ENCODE measurements at places on chromosomes 12 and 14. TPM values are rescaled to one million over a fixed set of nuclear protein-coding genes. Genes with fewer than 3 reads are reported as not detected.

DNA sequence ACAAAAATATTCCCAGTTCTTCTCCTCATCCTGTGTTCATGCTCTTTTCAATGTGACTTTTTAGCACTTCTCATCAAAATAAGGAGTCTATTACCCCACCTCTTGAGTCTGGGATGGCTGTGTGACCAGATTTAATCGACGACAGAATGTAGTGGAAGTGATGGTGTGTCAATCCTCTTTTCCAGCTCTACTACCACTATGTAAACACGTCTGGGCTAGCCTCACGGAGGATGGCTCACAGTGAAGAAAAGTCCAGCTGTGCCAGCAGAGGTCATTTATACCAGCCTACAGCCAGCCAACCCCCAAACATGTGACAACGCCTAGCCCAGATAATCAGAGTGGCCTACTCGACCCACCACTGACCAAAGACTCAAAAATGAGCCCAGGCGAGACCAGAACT, 37.3 kb upstream of the FGF6 start:
- DNase-seq, result no peak

DNA sequence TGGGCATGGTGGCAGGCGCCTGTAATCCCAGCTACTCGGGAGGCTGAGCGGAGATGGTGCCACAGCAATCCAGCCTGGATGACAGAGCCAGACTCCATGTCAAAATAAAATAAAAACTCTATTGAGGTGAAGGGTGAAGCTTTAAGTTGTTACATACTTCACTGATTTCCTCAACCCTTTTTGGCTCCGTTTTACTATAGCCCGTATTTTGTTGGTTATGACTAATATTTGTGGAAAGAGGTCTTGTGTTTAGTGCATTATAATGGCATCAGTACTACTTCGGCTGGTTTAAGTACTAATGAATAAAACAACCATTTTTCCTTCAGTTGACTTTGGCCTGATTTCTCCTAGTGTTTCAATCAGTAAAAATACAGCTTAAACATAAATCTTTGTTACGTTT, 27.0 kb upstream of the SLC2A14 start:
- DNase-seq, result no peak

GRCh38 chr14:88168498-88169165, 154.4 kb downstream of the KCNK10 start:
- DNase-seq, result no peak

- DNase-seq, result no peak
These were observed 16.3 kb upstream of the FLVCR2 start for GRCh38 chr14:75562089-75562488.

DNA sequence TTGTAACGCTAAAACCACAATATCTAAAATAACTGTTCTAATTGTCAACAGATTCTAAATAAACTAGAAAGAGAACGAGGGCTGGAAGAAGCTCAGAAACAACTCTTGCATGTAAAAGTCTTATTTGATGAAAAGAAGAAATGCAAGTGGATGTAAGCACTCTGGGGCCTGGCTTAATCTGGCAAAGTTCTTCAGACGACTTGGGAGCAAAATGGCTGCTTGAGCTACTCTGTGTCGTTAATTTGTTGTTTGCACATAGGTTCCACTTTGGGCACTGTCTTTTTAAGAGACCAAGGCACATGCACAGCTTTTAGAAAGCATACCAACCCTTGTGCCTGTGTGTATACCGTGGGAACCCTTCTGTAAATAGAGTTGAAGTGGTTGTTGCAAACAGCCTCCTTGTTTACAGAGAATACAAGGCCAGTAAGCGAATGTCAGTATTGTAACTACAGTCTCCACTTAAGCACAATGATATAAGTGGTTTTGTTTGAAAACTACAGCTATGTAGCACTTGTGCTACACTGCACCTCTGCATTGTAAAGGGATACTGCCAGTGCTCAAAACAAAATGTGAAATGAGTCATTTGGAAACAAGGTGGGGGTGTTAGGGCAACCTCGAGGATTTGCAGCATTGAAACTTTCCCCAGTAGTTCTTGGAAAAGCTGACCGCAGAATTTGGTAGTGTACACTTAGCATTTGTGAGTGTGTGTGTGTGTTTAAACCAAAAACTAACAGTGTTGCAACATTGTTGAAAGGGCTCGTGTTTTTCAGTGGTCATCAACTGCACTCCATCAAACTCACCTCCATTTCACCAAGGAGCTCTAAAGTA, 154.3 kb downstream of the CEP83 start:
- no peak for DNase-seq

BCL11B gene
- total RNA-seq, result 2.6 TPM

DNA sequence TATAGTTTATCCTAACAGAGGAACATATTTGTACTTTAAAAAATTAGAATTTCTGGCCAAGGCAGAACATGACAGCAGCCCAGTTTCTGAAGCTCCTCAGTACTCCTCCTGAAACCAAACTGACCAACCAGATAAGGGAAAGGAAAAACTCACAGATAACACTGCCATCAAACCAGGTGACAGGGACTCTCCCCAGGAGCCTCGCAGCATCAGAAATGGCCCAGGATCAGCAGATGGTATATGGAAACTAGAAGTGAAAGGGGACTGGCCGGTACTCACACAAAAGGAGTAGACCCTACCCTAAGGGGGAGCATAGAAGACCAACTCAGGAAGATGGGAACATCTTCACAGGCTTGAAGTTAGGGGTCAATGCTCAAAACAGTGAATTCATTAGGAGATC, 22.0 kb downstream of the GALC start:
- DNase-seq, result no peak

- no peak for DNase-seq
These were observed 16.4 kb downstream of the ZNF410 start for GRCh38 chr14:73903028-73903427.

GDF3 gene
- not detected for total RNA-seq

RNU6-7 gene
- not detected for total RNA-seq

DNA sequence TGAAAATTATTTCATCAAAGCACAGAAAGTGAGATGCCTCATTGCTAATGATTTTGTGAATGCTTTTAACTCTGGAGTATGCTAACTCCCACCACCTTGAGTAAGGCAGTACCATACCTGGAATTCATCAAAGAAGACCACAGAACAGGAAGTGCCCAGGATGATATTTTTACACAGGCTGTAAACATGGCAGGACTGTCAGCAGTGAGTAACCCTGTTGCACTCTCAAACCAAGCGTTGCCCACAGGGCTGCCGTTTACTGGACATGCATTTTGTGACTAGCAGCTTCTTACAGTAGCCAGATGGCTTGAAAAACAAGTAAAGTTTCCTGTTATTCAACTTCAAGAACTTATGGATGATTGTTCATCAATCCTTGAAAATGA, 42.4 kb downstream of the RALGAPA1 start:
- DNase-seq, result no peak

CFAP54 gene
- total RNA-seq, result 7.3 TPM

RNASE7 gene
- total RNA-seq, result 3.1 TPM

- DNase-seq, result no peak
These were observed 77.7 kb downstream of the ARF6 start for GRCh38 chr14:49970474-49971147.

DNA sequence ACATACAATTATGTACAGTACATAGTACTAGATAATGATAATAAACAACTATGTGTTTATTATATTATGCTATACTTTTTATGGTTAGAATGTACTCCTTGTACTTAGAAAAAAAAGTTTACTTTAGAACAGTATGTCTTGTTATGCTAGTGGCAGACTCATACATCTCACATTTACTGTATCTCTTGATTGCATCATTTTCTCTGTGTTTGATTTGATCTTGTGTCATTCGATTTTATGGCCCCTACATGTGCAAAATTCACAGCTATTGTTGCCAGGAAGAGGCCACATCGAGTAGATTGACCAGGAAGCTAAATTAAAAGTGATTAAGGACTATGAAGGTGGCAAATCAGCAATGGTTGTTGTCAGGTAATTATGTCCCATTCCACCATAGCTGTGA, 153.0 kb downstream of the PCNX1 start:
- no peak for DNase-seq

JAG2 gene
- total RNA-seq, result 15.4 TPM

TMED8 gene
- total RNA-seq, result 9.4 TPM

- no peak for DNase-seq
These were observed 30.0 kb upstream of the GRIP1 start for GRCh38 chr12:66708704-66709456.

DNA sequence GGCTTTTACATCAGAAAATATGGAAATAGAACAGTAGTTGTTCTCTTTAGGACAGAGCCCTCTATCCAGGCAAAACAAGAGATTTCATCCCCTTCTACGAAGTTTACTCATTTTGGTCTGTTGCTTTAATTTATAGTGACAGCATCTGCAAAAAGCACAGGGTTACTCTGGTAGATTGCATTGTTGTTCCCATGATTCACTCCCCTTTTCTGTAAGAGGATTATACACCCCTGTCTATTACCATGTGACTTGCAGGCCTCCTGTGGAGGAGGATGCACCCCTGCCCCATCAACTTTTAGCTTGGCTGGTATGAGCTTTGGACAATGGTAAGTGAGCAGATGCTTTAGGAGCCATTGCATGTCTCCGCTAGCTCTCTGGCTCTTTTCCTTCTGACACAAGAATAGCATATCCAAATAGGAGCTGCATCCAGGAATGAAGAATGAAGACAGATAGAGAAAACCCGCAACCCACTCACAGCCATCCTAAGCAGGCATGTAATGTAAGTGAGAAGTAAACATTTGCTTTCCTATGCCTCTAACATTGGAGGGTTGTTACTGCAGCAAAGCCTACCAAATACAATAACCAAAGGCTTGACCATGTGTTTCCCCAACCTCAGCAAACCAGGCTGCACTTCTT, 304.2 kb downstream of the AKAP6 start:
- no peak for DNase-seq

DNA sequence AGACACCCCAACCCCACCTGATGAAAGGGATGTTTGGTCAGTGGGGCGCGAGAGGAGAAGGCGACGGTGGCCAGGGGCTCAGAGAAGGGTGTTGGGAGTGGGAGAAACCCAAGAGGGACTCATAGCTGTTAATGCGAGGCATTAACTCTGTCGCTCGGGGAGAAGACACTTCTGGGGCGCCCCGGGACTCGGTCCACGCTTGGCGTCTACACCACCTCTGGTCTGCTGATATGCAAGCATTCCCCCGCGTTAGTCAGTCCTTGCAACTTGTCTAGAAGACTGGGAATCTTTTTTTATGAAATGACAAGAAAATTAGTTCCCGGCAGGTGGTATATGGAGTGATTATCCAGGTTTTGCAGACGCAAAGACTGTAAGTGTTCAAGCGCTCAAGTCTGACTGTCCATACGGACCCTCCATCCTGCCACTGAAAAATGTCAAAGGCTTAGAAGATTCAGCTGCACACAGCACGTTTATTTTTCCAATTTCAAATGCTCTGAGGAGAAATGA, 360 bp upstream of the SLC35F4 start:
- DNase-seq, result no peak

GZMB gene
- 2.2 TPM for total RNA-seq

DNA sequence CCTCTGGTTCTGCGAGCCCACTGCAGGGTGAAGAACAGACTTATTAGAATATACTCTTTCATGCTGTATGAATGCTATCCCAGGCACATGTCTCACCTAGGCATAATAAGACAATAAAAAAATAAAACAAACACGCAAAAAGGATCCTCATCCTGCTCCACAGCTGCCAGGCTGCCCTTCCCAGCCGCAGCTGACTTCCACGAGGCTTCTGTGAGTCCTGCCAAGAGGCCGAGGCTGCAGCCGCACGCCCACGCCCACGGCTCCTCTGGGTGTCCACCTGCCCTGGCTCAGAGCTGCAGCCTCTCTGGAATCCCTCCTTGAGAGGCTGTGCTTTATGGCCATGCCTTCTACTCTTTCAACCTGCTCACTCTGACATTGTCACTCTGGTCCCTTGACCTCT, 6.9 kb downstream of the SMIM41 start:
- DNase-seq, result no peak

DNA sequence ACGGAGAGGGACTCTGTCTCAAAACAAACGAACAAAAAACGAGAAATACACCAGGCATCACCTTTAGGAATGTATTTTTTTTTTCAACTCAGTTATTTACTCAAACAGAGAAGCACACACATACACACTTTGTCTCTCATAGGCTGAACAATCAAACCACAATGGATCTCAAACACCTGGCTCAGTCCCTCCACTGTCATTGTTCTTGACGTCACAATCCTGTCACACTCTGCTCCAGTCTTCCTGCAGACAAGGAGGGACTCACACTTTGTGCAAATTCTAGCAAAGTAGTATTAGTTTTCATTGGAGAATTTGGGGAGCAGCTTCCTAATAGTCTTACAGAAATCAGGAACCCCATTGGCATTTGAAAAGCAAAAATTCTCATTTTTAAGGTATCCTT, 727.8 kb downstream of the BCL11B start:
- no peak for DNase-seq

RASSF9 gene
- total RNA-seq, result 2.9 TPM

- DNase-seq, result no peak
These were observed 199.5 kb upstream of the CAND1 start for GRCh38 chr12:67069451-67070306.

KCNMB4 gene
- total RNA-seq, result 0.98 TPM

GRCh38 chr14:26773906-26774593, 176.2 kb upstream of the NOVA1 start:
- DNase-seq, result no peak

- no peak for DNase-seq
These were observed 283.5 kb downstream of the KSR2 start for GRCh38 chr12:117685110-117685926.

GRCh38 chr14:20578325-20578724, 9.5 kb downstream of the RNASE11 start:
- no peak for DNase-seq

- no peak for DNase-seq
These were observed 25.3 kb downstream of the GPRC5D start for GRCh38 chr12:12926571-12927071.

- DNase-seq, result no peak
These were observed 34.6 kb downstream of the PACS2 start for GRCh38 chr14:105348945-105349699.
